Stimulated activated CD8-positive, alpha-beta memory T cell treated with anti-CD3 and anti-CD28 coated beads, Interleukin-4, amount 100 ng/mL, for 4 hours (primary cell): ENCODE measurements at places on chromosomes 4 and X.

DNA sequence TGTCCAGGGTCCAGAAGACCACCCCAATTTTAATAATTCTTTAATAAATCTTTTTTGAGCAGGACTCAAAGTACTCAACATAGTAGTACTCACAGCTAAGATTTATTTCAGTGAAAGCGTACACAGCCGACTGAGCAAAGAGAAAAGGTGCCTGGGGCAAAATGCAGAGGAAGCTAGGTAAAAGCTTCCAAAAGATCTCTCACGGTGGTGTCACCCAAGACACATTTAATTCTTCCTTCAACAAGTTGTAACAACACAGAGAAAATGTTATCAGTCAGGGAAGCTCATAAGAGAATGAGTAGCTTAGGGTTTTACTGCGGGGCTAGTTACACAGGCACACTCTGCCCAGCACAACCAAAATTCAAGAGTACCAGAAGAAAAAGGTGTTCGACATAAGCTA lies 201.1 kb downstream of the OPHN1 start:
- no peak for DNase-seq

GRCh38 chr4:121873604-121874003 lies 3.3 kb upstream of the BBS7 start:
- DNase-seq: no peak

- no peak for DNase-seq
Observed at GRCh38 chr4:142353149-142353738, 492.9 kb downstream of the INPP4B start.

DNA sequence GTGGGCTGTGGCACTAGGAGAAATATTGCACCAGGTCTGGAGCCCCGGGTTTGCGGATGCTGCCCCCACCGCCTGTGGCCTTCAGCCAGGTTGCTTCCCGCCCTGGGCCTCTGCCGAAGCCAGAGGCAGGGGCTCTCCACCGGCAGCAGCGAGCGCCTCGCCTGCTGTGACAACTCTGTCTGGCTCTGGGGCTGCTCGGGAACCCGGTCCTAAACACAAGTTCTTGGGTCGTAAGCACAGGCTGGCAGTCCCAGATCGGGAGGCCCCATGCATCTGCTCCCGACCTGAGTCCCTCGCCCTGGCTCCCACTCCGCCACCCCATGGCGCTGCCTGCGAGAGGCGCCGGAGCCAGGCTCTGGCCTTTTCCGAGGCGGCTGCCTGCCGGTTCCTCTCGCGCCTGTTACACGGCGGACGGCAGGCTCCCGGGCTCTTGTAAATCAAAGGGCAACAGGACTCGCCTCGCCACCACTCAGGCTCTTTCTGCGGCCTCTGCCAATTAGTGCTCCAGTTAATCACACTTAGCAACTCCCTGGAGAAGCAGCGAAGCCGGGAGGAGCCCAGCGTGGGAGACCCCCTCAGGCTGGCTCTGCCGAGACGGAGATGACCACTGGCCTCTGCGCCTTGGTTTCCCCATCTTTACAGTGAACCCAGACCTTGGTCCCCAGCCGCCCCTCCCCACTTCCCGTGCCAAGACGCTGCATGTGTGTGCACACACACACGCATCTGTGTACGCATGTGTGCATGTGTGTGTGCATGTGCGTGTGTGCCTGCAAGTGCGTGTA lies 109.2 kb downstream of the DCTD start:
- no peak for DNase-seq

- DNase-seq: no peak
Observed at GRCh38 chr4:5930456-5930855, 37.6 kb upstream of the CRMP1 start.

GRCh38 chr4:90128961-90129495 lies 1.8 kb downstream of the CCSER1 start:
- no peak for DNase-seq

DNA sequence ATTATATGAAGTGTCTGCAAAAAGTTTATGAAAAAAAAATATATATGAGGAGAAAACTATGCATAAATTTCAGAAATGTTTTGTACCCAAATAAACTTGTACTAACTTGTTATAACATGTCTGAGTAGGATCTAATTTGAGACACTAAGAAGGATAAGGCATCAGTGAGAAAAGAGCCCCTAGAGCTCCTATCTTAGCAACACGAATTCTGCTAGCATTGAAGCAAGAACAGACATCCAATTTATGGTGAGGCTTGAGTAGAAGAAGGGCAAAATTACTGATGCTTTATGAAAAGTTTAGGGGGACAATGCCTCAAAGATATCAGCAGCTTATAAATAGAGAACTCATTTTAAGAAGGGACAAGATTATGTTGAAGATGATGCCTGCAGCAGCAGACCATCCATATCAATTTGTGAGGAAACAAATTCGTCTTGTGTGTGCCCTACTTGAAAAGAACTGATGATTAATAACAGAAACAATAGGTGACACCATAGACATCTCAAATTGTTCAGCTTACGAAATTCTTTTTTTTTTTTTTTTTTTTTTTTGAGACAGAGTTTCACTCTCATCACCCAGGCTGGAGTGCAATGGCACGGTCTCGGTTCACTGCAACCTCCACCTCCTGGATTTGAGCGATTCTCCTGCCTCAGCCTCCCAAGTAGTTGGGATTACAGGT lies 35.7 kb upstream of the ADAM29 start:
- DNase-seq: no peak
